Stimulated activated CD8-positive, alpha-beta memory T cell treated with anti-CD3 and anti-CD28 coated beads, Interleukin-7, amount 100 ng/mL, for 24 hours (primary cell): ENCODE measurements at places on chromosomes 16 and 17.
A peak's percentile ranks its signal among the peaks of the same experiment; 100 is the strongest.

DNA sequence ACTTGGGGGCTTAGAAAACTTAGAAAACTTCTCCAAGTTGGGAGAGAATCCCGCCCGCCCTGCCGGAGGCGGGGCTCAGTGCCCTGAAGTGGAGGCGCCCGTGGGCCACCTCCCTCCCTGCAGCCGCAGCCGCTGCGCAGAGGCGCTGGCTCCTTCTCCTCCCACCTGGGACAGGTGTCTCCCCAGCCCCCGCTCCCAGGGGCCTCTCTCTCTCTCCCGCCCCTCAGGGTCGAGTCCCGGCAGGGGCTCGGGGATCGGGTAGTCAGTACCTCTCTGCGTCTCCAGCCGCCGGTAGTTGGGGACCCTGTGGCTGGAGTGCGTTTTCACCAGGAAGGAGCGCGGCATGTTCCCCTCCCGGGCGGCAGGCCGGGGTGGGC lies 257 bp downstream of the SNAI3 start:
- DNase-seq, result no peak

GRCh38 chr16:1556254-1556653 lies 22.8 kb downstream of the TMEM204 start:
- DNase-seq, result no peak

DNA sequence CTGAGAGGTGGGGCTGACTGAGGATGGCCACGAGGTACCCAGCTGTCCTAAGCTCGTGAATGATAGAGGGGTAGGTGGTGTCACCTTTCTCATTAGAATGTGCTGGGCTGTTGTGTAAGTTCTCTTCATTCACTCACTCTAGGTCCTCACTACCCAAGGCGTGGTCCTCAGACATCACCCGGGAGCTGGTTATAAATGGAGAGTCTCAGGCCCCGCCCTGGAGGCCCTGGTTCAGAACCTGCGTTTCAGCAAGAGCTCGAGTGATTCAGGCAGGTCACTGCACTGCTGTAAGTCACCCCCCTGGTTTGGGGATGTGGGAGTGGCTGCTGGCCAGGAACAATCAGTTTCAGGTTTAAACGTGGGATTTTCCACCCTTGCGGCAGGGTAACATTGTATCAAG lies 139.8 kb downstream of the FOXL1 start:
- no peak for DNase-seq

DNA sequence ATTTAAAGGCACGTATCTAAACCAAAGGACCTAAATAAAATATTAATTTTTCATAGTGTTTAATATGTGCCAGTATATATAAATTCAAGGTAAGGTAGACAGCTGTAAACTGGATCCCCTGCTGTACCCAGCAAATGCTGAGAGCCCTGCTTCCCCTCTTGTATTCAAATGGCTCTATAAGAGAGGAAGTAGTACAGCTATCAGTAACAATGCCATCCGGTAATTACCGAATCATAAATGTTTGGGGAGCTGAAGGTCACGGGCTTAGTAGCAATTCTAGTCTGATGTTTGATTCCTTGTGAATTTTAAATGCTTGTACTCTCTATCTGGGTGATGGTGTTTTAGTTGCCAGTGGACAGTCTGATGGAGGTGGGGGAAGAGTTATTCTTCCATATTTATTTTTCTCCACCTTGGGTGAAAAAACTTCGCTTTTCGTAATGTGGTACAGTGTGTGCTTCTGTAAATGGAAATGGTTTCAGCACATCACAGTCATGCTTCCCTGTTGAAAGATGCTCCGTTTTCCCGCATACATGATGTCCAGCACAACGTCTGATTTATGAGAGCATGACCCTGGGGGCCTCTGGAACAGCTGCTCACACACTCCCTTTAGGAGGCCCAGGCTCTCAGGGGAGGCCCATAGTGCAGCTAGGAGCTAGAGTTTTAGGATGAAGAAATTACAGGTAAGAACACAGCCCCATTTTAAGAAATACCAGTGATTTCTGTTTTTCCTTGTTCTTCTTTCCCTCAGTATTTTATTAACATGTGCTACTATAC lies 423.9 kb downstream of the WWOX start:
- no peak for DNase-seq

GRCh38 chr16:49639739-49640431 lies 216.0 kb downstream of the ZNF423 start:
- no peak for DNase-seq

GRCh38 chr17:81466564-81467472 lies 45.8 kb downstream of the ACTG1 start:
- no peak for DNase-seq

DNA sequence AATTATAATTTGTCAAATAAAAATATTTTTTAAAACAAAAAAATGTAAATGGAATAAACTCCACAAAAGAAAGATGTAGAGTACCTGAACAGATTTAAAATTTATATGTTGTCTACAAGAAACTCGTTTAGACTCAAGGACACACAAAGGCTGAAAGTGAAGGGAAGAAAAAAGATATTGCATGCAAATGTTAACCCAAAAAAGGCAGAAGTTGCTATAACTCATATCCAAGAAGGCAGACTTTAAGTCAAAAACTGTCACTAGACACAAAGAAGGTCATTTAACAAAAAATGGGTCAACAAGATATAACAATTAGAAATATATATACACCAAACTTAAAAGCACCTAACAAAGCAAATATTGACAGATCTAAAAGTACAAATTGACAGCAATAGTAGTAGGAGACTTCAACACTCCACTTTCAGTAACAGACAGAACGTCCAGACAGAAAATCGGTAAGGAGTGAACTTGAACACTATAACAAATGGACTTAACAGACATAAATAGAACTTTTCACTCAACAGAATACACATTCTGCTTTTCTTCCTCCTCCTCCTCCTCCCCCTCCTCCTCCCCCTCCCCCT lies 40.8 kb upstream of the MYLK3 start:
- no peak for DNase-seq

GRCh38 chr16:19959736-19960135 lies 75.1 kb upstream of the GPRC5B start:
- DNase-seq, result no peak

- DNase-seq, result peak; percentile 5
Observed at GRCh38 chr17:72560303-72561247, 439.8 kb downstream of the SOX9 start.

DNA sequence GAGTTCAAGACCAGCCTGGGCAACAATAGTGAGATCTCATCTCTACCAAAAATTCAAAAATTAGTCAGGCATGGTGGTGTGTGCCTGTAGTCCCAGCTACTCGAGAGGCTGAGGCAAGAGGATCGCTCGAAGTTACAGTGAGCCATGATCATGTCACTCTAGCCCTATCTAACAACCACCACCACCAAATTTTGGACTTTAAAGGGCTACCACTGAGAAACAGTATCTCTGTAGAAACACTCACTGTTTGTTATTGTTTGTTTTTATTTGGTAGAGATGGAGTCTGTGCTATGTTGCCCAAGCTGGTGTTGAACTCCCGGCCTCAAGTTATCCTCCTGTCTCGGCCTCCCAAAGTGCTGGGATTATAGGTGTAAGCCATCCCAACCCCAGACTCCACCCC lies 1.3 kb upstream of the UBALD2 start:
- DNase-seq, result no peak

DNA sequence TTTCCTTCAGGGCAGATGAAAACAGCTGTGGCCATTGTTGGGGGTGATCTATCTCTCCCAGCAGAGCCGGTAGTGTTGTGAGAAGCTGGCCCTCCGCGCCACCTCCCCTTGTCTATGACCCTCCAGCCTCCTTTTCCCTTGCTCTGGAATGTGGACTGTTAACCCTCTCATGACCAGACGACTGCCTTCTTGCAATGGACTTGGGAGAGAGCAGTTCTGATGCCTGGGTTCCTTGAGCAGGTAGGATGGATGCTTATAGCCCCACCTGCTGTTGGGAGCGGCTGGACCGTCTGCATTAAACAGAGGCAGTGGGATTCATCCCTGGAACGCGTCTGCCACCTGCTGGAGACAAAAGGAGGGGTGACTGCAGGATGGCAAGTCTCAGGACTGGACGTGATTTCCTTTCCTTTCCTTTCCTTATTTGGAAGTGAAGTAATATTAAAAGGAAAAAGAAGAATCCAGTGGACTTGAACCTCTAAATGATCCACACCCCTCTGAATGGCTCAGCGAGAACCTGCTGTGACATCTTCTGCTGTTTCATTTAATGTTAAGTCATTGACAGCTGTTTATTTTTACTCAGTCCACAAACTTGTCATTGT lies 1.8 kb upstream of the SOST start:
- peak; percentile 87 for DNase-seq

GRCh38 chr16:83706394-83706793 lies 101.4 kb upstream of the HSBP1 start:
- DNase-seq, result no peak

- DNase-seq, result peak; percentile 69
Observed at GRCh38 chr17:64020056-64020766, at the start of gene ICAM2. Gene ICAM2, minus strand, starts transcription at chr17:64020633. Its CDS starts 13,942 bp downstream, at chr17:64006691.

GRCh38 chr17:2172077-2172851 lies 117.4 kb downstream of the HIC1 start:
- no peak for DNase-seq

GRCh38 chr17:76727745-76728456 lies 1.3 kb downstream of the METTL23 start:
- no peak for DNase-seq

DNA sequence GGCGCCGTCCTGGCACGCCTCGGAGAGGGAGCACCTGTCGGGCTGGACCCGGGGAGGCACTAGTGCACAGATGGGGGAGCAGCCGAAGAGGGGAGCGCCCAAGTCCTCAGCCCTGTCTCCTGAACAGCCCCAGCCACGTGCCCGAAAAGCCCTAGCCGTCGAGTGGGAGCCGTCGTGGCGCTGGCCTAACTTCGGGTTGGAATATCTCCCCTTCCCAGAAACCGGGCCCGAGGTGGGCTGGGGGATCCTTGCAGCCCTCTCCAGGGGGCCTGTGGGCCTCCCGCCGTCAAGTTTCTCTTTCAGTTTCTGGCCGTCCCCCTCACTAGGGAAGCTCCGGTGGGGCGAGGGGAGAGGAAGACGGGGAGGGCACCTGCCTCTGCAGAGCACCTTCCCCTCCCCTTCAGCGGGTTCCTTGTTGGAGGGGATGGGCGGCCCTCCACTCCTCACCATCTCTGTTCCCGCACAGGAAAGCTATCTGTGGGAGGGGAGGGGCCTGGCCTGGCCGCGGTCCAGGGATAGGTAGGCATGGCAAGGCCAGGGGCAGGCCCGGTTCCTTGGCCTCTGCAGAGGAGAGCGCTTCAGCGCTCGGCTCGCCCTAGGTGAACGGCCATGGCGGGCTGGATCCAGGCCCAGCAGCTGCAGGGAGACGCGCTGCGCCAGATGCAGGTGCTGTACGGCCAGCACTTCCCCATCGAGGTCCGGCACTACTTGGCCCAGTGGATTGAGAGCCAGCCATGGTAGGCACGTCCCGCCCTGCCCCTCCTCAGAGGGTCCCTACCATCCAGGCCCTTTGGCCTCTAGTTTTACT lies 709 bp downstream of the STAT5A start:
- no peak for DNase-seq
